ENCODE measurements at places on chromosomes 7 and 10. TPM values are rescaled to one million over a fixed set of nuclear protein-coding genes. Genes with fewer than 3 reads are reported as not detected.

Gene STK17A
- 89.1 TPM for total RNA-seq

Gene EBLN1
- total RNA-seq: not detected

Gene TSC22D4
- total RNA-seq: 118 TPM

Gene UTF1
- total RNA-seq: not detected

Gene ITPRID1
- not detected for total RNA-seq

Gene VSIR
- 117 TPM for total RNA-seq

Gene C10orf105
- 0.42 TPM for total RNA-seq

Gene LOXL4
- total RNA-seq: not detected

Gene MSMB
- total RNA-seq: not detected

Gene CYP2W1
- not detected for total RNA-seq

Gene CPED1
- 0.15 TPM for total RNA-seq

Gene CTTNBP2
- not detected for total RNA-seq

Gene SEMA3E
- total RNA-seq: not detected

Gene CYP3A7
- not detected for total RNA-seq

Gene PRLHR
- total RNA-seq: not detected

Gene TSPAN15
- total RNA-seq: 12.0 TPM

Gene CDK14
- total RNA-seq: 0.39 TPM

Gene IKZF1
- total RNA-seq: 537 TPM

Gene DPP6
- not detected for total RNA-seq

Gene MKI67
- total RNA-seq: 221 TPM

Gene NUTM2B
- 2.2 TPM for total RNA-seq

Gene SORCS1
- total RNA-seq: not detected

Gene PNLIPRP3
- total RNA-seq: not detected

Gene GPR15LG
- not detected for total RNA-seq

Gene ELAPOR2
- 4.4 TPM for total RNA-seq

Gene DDX50
- total RNA-seq: 43.2 TPM

Gene FAM25G
- total RNA-seq: not detected

Gene CRTAC1
- total RNA-seq: not detected

Gene SNCG
- total RNA-seq: 0.29 TPM

Gene DNAJB6
- total RNA-seq: 87.3 TPM

Gene HOXA9
- not detected for total RNA-seq

Gene ADAM8
- total RNA-seq: 302 TPM

Gene ERVW-1
- total RNA-seq: not detected

Gene GSTO1
- total RNA-seq: 112 TPM

Gene DLG5
- 7.0 TPM for total RNA-seq

Gene IFIT5
- total RNA-seq: 32.1 TPM

Gene ZNF853
- total RNA-seq: 0.27 TPM

Gene ITGB8
- total RNA-seq: not detected

Gene FGFBP3
- 1.3 TPM for total RNA-seq

Gene ZCCHC24
- total RNA-seq: 0.74 TPM

Gene PNLIPRP2
- total RNA-seq: not detected

Gene RSPH10B2
- total RNA-seq: 0.66 TPM

Gene WDFY4
- 0.29 TPM for total RNA-seq

Gene TAS2R5
- 0.83 TPM for total RNA-seq

Gene AFAP1L2
- 3.4 TPM for total RNA-seq

Gene DNAH11
- 2.3 TPM for total RNA-seq

Gene ADGRA1
- total RNA-seq: not detected

Gene ATOH7
- total RNA-seq: not detected

Gene RARRES2
- total RNA-seq: not detected

Data from T-helper 1 cell treated with Interleukin-12 subunit alpha and Interleukin-12 subunit beta and Interleukin-4 antibody, amounts not matched to agents 30 ng/mL and 1 ng/mL, for 36 hours (primary cell).